ENCODE measurements at places on chromosomes 7 and 10.

- DNase-seq, result peak; percentile 68
These were observed 162.9 kb downstream of the ARL5B start for GRCh38 chr10:18822156-18822555.

GRCh38 chr7:146355216-146355615 lies 238.6 kb downstream of the CNTNAP2 start:
- DNase-seq, result no peak

GRCh38 chr10:128095753-128096469 lies 30.3 kb downstream of the MKI67 start:
- DNase-seq, result no peak

GRCh38 chr10:86728056-86728455 lies 28.4 kb upstream of the BMPR1A start:
- DNase-seq, result no peak

GRCh38 chr7:100824499-100825214 lies 2.7 kb downstream of the EPHB4 start:
- DNase-seq, result no peak

- no peak for DNase-seq
These were observed 2.1 kb downstream of the ADD3 start for GRCh38 chr10:110009736-110010475.

DNA sequence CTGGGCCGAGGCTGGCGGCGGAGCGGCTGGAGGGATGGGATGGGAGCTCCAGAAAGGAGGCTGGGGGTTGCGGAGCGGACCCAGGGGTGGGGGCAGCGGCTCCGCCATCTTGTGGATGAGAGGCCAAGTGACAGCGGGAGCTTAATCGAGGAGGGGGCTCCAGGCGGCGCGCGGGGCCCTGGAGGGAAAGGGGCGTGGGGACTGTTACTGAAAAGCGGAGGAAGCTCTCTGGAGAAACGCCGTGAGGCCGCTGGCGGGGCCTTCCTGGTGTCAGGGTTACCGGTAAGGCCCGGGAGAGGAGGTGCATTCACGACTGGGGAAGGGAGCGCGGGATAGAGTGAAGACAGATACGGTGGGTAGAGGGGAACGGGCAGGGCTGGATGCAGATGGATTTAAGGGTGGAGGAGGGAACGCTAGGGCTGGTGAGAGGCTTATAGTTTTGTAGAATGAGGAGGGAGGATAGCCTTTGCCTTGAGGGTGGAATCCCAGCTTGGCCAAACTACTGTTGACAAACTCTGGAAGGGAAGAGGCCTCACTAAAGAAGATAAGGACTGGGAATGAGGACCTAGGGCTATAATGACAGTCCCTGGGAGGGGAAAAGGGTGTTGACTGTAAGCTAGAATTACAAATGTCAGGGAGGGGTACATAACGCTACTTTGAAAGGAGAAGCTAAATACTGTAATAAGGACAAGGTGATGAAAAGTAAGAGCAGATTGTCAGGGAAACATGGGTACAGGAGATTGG lies 535 bp downstream of the BTRC start:
- DNase-seq, result peak; percentile 50

- DNase-seq, result no peak
These were observed 42.3 kb upstream of the SP8 start for GRCh38 chr7:20828947-20829346.

- DNase-seq, result no peak
These were observed 63.2 kb upstream of the FHIP2A start for GRCh38 chr10:114758331-114758730.
